ENCODE measurements at places on chromosomes 6 and 20. TPM values are rescaled to one million over a fixed set of nuclear protein-coding genes. Genes with fewer than 3 reads are reported as not detected.

Gene NKAPL
- 0.22 TPM for total RNA-seq

Gene SSTR4
- total RNA-seq: not detected

Gene TPD52L1
- not detected for total RNA-seq

Gene RAET1E
- not detected for total RNA-seq

GRCh38 chr6:110044096-110044495 lies 66.0 kb downstream of the GPR6 start:
- DNase-seq: no peak
- no peaks in the 10 kb centered on the region for H3K27me3 ChIP-seq
- no peaks in the 10 kb centered on the region for H3K36me3 ChIP-seq
- no peak overlapping the region for H3K4me3 ChIP-seq

DNA sequence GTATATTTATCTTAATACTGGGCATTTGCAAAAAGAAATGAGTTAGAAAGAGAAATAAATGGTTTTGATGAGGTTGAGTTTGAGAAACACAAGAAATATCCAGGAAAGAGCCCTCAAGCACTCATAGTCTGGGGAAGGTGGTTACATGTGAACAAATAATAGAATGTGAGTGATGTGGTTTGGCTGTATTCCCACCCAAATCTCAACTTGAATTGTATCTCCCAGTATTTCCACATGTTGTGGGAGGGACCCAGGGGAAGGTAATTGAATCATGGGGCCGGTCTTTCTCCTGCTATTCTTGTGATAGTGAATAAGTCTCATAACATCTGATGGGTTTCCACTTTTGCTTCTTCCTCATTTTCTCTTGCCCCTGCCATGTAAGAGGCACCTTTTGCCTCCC lies 334.1 kb downstream of the COL12A1 start:
- no peaks in the 10 kb centered on the region for H3K27me3 ChIP-seq
- H3K36me3 ChIP-seq: no peaks in the 10 kb centered on the region
- DNase-seq: no peak
- no peak overlapping the region for H3K4me3 ChIP-seq
- H3K27ac ChIP-seq: no peak overlapping the region
- H3K4me1 ChIP-seq: no peaks in the 10 kb centered on the region

- H3K27ac ChIP-seq: no peak overlapping the region
- DNase-seq: no peak
- H3K27me3 ChIP-seq: no peaks in the 10 kb centered on the region
- no peak overlapping the region for H3K4me3 ChIP-seq
- H3K36me3 ChIP-seq: no peaks in the 10 kb centered on the region
- H3K4me1 ChIP-seq: no peaks in the 10 kb centered on the region
Measured at GRCh38 chr6:128057946-128058345, 157.1 kb upstream of the THEMIS start.

- H3K36me3 ChIP-seq: no peaks in the 10 kb centered on the region
- H3K27ac ChIP-seq: no peak overlapping the region
- no peak overlapping the region for H3K4me3 ChIP-seq
- H3K4me1 ChIP-seq: no peaks in the 10 kb centered on the region
- DNase-seq: no peak
- H3K27me3 ChIP-seq: no peaks in the 10 kb centered on the region
Measured at GRCh38 chr6:161415302-161415855, 141.5 kb upstream of the AGPAT4 start.

Gene SIM1
- total RNA-seq: not detected

- peaks cover 10% of the 10 kb centered on the region for H3K4me1 ChIP-seq
- H3K36me3 ChIP-seq: no peaks in the 10 kb centered on the region
- no peak overlapping the region for H3K27ac ChIP-seq
- H3K4me3 ChIP-seq: no peak overlapping the region
- no peaks in the 10 kb centered on the region for H3K27me3 ChIP-seq
Measured at GRCh38 chr6:11174242-11174611, 58.2 kb downstream of the NEDD9 start.

Gene FAM83C
- total RNA-seq: not detected

- H3K4me3 ChIP-seq: no peak overlapping the region
- H3K36me3 ChIP-seq: no peaks in the 10 kb centered on the region
- H3K4me1 ChIP-seq: peaks cover 8% of the 10 kb centered on the region
Measured at GRCh38 chr6:39053016-39053624, 4.5 kb downstream of the GLP1R start.

Gene ARMC2
- 6.7 TPM for total RNA-seq

Gene DEF6
- 73.0 TPM for total RNA-seq

- H3K27ac ChIP-seq: no peak overlapping the region
- H3K4me1 ChIP-seq: no peaks in the 10 kb centered on the region
Measured at GRCh38 chr6:36728289-36729160, 30.9 kb downstream of the RAB44 start.

Gene DZANK1
- total RNA-seq: 3.1 TPM

Gene NR2E1
- total RNA-seq: not detected

Gene SYTL3
- total RNA-seq: 102 TPM

GRCh38 chr20:40192081-40192480 lies 497.0 kb downstream of the MAFB start:
- no peaks in the 10 kb centered on the region for H3K36me3 ChIP-seq
- DNase-seq: no peak
- H3K27me3 ChIP-seq: no peaks in the 10 kb centered on the region
- no peak overlapping the region for H3K27ac ChIP-seq
- H3K4me1 ChIP-seq: no peaks in the 10 kb centered on the region
- H3K4me3 ChIP-seq: no peak overlapping the region

Gene CEP43
- 26.4 TPM for total RNA-seq

Gene DPPA5
- total RNA-seq: not detected

DNA sequence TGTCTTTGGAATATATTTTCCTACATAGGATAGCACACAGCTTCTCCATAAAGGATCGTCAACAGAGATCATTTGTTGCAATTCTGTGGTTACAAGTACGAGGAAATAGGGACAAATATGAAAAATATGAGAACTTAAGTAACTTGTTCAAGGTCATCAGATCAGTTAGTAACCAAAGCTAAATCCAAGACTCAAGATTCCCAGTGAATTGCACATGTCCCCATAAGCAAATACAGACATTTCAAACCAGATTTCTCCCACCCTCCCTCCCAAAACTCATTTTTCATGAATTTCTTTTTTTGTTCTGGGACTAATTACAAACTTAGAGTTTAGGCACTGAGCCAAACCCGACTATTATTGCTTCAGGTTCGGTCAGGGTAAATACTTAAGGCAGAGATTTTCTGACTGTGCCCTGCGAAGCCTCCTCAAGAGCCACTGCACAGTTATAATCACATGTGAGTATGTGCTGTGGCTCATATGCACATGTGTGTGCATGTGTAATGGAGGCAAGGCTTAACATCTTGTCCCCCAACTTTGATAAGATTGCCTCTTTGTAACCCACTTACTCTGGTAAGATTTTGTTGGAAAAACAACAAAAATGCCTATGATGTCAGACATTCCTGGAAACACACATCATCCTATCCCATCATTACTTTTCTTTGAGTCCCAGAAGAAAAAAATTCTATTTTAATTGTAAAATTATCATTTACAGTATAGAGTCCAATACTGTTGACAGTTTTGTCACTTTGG lies 216.2 kb downstream of the CD83 start:
- H3K36me3 ChIP-seq: no peaks in the 10 kb centered on the region
- H3K27me3 ChIP-seq: no peaks in the 10 kb centered on the region
- H3K4me1 ChIP-seq: no peaks in the 10 kb centered on the region
- no peak overlapping the region for H3K4me3 ChIP-seq

DNA sequence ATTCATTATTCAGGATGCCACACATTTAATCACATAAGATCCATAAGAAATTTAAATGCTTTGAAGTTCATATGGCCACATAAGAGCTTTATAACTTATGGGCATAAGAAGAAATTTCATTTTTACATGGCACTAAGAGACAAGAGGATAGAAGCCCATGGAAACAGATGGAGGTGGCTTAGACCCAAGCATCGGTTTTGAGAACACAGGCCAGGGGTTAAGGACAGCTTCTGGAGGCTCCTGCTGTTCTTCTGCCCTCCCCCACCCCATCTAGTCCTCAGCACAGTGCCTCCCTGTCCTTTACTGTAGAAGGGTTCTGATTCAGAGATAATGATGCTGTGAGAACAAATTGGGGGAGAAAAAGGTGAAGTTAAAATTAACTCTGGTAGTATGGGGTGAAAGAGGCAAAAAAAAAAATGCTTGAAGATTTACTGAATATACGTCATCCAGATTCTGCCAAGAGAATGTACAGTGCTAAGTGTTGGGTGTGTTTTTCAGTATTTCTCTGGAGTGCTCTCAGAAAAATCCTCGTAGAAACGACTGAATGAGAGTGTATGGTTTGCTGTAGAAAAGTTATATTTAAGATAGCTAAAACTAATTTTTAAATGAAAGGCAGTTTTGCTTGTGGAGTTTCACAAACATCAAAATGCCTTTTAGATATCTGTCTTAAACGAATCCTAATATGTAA lies 539.7 kb downstream of the QKI start:
- no peaks in the 10 kb centered on the region for H3K36me3 ChIP-seq
- H3K4me3 ChIP-seq: no peak overlapping the region
- H3K27me3 ChIP-seq: peaks cover 6% of the 10 kb centered on the region
- H3K4me1 ChIP-seq: no peaks in the 10 kb centered on the region
- no peak overlapping the region for H3K27ac ChIP-seq

- H3K4me3 ChIP-seq: no peak overlapping the region
- DNase-seq: no peak
- H3K36me3 ChIP-seq: no peaks in the 10 kb centered on the region
- H3K4me1 ChIP-seq: peaks cover 34% of the 10 kb centered on the region
- no peak overlapping the region for H3K27ac ChIP-seq
Measured at GRCh38 chr6:34679552-34680253, 16.9 kb downstream of the ILRUN start.

GRCh38 chr6:89361171-89361570 lies 8.6 kb upstream of the UBE2J1 start:
- no peak overlapping the region for H3K4me3 ChIP-seq
- no peak for DNase-seq
- H3K36me3 ChIP-seq: no peaks in the 10 kb centered on the region
- no peak overlapping the region for H3K27ac ChIP-seq
- no peaks in the 10 kb centered on the region for H3K27me3 ChIP-seq
- H3K4me1 ChIP-seq: peaks cover 23% of the 10 kb centered on the region

DNA sequence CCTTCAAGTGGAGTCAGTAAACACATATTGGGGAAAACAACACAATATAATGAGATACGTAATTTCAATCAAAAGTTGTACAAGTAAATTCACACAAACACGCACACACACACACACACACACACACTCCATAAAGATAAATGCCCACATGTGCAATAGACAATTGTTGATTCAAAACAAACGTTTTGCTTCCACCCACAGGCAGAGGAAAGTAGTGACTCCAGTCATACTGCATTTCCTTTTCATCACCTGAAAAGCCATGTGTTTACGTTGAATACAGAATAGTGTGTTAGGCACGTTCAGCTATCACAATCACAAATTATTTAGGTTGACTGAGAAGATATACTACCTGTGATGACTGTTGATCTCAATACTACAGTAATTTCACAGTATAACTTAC lies 443.8 kb upstream of the MANEA start:
- H3K4me3 ChIP-seq: no peak overlapping the region
- H3K36me3 ChIP-seq: no peaks in the 10 kb centered on the region
- H3K27ac ChIP-seq: no peak overlapping the region
- DNase-seq: no peak

- H3K4me1 ChIP-seq: peaks cover 19% of the 10 kb centered on the region
- H3K4me3 ChIP-seq: no peak overlapping the region
- no peak for DNase-seq
- peaks cover 9% of the 10 kb centered on the region for H3K36me3 ChIP-seq
- no peaks in the 10 kb centered on the region for H3K27me3 ChIP-seq
Measured at GRCh38 chr6:149467265-149467664, 17.5 kb downstream of the ZC3H12D start.

DNA sequence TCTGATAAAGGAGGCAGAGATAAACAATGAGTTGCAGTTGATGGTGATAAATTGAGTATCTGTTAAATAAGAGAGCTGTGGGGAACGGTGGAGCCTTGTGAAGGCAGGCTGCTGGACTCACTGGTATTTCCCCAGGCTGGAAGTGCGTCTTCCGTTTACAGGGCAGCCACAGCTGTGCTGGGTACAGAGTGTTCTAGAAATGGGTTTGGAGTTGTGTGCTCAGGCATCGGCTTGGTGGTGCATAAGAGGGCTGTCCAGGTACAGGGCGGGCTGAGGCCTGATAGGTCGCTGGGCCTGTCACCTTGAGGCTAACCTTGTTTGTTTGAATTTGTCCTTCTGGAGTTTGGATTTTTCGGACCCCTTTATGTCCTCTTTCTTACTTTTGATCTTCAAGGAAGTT lies 39.3 kb downstream of the ARID1B start:
- no peak overlapping the region for H3K27ac ChIP-seq
- no peak overlapping the region for H3K4me3 ChIP-seq
- no peaks in the 10 kb centered on the region for H3K36me3 ChIP-seq

Gene INSM1
- 7.4 TPM for total RNA-seq

Measured in CD8-positive, alpha-beta memory T cell (primary cell).